ENCODE measurements at places on chromosomes 3 and 15.

GRCh38 chr3:165748094-165748493, 89.1 kb downstream of the BCHE start:
- DNase-seq: no peak

DNA sequence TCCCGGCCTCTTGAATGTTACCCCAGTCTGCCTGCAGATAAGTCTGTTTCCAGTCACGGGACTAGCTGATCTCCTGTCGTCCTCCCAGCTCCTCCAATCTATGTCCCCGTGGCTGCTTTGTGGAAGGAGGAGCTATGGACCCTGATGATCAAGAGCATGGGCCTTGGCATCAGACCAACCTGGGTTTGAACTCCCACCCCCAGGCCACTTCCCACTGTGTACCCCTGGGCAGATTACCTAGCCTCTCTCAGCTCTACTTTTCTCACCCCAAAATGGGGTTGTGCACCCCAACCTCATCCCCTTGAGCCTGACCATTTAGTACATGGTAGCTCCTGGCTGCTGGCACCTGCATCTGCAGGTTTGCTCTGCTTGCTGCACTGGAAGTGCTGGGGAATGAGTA, 55.8 kb downstream of the GASK1A start:
- no peak for DNase-seq

GRCh38 chr3:14823393-14823792, 4.6 kb downstream of the FGD5 start:
- DNase-seq: no peak

GRCh38 chr3:139758654-139759291, 81.0 kb upstream of the NMNAT3 start:
- no peak for DNase-seq

DNA sequence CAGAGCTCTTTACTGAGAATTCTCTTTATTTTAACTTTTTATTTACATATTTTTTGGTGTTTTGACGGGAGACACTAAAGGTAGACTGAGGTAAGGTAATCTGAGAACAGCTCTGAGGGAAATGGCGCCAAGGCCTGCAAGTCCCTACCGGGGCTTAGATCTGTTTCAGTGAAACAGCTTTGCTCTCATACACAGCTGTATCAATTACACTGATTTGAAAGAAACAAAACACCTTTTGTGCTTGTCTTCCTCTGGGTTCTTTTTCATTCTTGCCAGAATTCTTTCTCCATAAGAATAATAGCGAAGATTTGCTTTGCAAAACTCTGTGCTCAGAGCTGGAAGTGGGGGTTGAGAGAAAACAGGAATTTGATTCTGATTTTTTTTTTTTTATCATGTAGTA, 79.5 kb upstream of the PEX5L start:
- no peak for DNase-seq

- DNase-seq: no peak
Measured at GRCh38 chr3:25507811-25508210, 79.7 kb downstream of the RARB start.

- DNase-seq: no peak
Measured at GRCh38 chr3:47503033-47503432, 10.5 kb downstream of the ELP6 start.

DNA sequence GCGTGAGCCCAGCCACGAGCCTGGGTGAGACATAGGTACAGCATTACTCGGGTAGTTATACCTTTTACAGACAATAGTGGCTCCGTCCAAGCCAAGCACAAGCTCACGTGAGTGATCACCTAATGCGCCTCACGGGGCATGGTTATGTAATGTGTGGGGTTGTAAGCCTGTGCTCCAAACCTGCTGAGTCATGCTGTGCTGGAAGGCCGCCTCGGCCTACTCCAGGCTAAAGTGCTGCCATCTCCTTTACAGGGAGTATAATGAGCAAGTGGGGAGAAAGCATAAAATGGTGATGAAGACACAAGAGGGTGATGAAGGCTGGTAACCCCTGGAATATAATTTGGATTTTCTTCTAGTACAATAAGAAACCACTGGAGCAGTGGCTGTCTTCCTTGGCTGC, 175.8 kb upstream of the STT3B start:
- DNase-seq: no peak

DNA sequence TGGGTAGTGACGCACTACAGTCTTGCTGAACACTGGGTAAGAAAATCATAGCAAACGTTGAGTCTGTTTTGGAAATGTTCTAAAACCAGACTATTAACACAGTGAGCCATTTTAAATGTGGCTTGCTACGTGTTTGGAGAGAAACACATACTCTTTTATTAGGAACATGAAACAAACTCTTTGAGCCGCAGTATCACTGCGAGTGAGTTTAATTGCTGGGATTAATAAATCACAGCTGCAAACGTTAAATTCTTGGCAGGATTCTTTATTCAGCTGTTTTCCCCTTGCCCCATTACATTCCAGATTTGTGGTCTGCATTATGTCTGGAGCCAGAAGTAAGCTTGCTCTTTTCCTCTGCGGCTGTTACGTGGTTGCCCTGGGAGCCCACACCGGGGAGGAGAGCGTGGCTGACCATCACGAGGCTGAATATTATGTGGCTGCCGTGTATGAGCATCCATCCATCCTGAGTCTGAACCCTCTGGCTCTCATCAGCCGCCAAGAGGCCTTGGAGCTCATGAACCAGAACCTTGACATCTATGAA, 33.6 kb downstream of the BTD start:
- DNase-seq: peak; percentile 27

DNA sequence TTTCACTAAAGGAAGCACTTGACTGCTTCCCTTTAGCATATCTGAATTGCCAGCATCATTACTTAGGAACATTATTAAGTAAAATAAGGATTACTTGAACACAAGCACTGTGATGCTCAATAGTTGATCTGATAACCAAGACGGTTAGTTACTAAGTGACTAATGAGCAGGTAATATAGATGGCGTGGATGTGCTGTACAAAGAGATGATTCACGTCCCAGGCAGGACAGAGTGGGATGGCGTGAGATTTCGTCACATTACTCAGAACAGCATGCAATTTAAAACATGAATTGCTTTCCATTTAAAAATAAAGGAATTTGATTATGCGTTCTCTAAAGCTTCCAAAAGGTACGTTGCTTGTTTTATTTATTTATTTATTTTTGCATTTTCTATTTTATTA, 240.0 kb upstream of the ARHGEF26 start:
- DNase-seq: no peak

DNA sequence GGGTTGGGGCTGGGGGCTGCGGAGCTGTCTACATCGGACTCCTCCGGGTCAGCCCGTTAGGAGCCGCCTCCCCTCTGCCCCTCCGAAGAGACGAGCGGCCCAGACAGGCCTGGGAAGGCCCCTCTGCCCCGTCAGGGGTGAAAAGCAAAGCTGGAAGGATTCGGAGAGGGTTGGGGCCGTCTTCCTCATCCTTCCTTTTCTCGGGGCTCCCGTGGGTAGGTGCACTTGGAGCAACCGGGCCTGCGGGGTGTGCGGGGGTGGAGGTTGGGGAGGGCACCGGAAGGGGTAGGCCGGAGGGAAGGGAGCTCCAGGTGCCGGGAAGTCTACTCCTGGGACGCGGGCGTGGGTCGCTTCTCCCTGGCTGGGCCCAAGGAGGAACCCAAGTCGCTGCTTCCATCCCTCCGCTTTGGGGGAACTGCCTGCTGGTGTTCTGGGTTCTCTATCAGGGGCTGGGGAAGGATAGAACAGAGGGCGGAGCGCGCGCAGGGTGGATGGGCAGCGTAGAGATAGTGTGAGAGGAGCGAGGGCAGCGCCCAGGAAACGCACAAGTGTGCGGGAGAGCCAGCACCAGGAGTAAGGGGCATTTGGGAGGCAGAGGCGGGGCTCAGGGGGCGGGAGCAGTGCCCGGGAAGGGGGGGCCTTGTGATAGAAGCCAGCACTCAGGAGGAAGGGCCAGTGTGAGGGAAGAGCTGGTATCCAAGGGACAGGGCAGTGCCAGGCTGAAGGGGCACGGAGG, 590 bp downstream of the POLR2H start:
- peak; percentile 92 for DNase-seq

GRCh38 chr15:66563566-66564110, 2.2 kb downstream of the LCTL start:
- DNase-seq: no peak

GRCh38 chr3:53668872-53669271, 174.5 kb downstream of the CACNA1D start:
- DNase-seq: no peak

DNA sequence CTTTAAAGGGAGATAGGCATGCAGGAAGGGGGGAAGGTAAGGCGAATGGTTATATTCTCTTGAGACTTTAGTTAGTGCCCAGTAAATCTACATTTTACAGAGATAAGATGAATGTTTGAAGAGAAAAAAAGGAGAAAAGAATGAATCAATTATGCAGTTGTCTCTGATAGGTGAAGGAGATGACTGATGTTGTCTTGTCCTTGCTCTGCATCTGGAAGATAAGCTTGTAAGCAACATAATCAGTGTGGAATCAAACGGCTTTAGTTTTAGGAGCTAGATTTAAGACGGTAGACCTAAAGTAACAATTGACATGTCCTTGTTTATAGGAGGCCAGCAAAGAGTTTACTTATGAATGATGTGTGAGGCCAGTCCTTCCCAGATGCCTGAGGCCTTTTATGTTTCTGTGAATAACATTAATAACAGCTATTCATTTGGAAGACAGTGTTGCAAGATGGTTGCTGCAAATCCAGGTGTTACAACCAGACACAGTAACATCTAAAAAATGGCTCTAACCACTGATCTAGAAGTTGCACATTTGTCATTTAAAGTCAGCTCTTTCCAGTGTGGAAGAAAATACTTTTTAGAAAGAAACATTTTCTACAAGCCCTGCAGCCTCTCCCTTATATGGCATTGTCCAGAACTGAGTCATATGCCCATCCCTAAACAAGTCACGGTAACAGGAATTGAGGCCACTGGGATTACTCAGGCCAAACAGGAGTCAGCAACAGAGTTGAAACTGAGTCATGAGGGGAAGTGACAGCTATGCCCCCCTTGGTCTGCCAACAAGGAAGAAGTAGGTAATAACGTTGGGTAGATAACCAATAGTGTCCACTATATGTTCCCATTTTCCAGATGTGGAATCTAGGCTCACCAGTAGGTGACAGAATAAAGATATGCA, 77.5 kb upstream of the FBN1 start:
- DNase-seq: no peak

GRCh38 chr3:120497818-120498217, 47.0 kb upstream of the FSTL1 start:
- DNase-seq: no peak

Measured in C1 segment of cervical spinal cord (tissue), 14 donors.